ENCODE measurements at places on chromosomes 1 and 21.

DNA sequence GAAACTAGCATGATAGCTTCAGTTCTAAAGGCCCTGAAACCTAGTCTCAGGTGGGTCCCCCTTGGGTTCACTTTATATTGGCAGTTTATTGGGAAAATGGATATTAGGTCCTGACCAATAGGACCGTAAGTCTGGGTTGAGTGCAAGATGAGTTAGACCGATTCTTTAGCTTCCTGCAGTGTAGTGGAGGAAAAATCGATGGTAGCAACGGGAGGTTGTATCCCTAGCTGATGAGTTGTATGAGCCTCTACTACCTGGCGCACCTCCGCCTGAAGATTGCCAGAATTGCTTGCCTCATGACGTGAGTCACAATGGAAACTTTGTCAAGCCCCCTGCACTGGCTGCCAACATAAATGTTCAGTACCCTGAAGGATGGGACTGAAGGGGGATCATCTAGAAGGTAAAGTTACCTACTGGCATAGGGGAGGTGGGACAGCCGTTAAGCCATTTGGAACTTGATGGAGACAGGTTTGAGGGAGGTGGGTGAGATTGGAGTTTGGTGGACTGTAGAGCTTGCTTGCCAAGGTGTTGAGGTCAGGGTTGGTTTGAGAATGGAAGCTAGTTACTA, 3.9 kb downstream of the RCC1 start:
- DNase-seq = no peak

DNA sequence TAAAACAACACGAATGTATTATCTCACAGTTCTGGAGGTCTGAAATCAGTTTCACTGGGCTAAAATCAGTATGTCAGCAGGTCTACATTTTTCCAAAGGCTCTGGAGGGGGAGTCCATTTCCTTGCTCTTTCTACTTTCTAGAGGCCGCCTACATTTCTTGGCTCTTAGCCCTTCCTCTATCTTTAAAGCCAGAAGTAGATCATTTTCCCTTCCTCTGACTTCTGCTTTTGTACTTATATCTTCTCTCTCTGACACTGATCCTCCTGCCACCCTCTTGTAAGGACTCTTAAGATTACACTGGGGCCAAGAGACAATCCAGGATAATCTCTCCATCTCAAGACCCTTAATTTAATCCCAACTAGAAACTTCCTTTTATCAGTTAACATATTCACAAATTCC, 41.4 kb downstream of the MSH4 start:
- no peak for DNase-seq

DNA sequence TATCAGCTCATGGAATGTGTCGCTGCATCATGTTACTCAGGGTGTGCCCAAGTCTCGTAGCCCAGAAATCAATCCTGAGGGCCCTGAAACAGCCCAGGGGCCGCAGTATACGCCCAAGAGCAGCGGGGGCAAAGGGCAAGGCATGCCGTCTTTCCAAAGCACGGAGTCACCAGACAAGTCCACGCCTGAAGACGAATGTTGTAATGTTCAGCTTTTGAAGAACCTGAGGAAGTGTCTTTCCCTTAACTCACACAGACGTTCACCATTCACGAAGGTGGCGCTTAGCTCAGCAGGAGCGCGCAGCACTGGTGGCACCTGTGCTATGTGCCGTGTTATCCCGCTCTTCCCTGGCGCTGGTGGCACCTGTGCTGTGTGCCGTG, 18.8 kb upstream of the PWP2 start:
- DNase-seq = peak; percentile 6

DNA sequence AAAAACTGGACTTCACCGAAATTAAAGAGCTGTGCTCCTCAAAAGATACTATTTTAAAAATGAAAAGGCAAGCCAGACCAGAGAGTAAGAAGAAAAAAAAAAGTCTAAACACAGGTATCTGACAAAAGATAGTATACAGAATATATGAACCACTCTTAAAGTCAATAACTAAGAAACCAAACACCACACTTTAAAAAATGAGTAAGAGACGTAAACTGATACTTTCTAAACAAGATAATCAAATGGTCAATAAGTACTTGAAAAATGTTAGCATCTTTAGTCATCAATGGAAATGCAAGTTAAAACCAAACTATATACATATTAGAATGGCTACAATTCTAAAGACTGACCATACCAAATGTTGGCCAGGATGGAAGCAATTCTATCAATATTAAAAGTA, 77.6 kb downstream of the EVI5 start:
- DNase-seq = no peak

- no peak for DNase-seq
Measured at GRCh38 chr1:52191395-52191965, 49.6 kb downstream of the ZFYVE9 start.

- no peak for DNase-seq
Measured at GRCh38 chr1:218957971-218958370, 215.7 kb upstream of the LYPLAL1 start.

DNA sequence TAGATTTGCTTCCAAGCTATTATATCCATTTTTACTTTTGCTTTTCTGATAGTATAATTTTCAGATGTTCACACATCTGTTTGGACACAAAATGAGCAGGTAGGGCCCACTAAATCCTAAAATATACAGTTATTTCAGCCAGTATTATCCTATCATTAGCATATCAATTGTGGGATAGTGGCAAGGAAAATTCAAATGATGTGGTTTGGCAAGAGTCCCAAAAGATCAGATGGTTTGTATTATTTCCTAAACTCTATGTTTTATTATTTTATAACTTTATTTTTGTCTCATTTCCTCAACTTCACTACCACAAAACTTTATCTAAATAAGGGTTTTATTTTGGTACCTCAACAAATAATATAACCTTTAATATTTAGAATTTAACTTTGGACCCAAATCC, 1659.6 kb downstream of the NCAM2 start:
- DNase-seq = no peak
